ENCODE measurements at places on chromosomes 5 and 9. TPM values are rescaled to one million over a fixed set of nuclear protein-coding genes. Genes with fewer than 3 reads are reported as not detected.

DNA sequence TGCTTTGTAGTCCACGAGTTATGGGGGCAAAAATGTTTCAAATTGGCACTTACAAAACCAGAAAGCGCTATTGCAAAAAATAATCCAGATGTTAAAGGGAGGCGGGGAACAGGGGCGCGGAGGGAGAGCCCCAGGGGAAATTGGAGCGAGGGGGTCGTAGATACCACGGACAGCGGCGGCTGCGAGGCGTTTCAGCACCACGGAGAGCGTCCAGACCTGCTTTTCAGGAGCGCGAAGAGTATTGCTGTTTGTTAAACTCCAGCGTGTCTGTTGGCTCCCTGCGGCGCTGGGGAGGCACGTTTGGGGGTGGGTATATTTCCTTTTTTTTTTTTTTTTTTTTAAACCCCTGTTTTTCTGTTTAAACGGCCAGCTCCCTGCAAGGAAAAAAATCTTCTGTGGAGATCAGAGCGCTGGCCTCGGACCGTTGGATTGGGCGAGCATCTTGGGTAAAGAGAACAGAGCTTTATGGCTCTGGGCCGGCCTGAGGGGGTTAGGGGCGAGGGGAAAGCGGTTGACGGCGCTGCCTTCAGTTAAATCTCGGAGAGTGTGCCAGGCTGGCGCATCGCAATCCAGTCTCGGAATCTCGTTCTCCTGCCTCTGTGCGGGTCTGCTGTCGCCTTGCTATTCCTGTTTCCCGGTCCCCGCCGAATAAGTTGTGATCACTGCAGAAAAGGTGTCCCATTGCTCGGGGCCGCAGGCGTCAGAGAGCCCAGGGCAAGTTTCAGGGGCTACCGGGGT is at the start of gene GLRA1:
Gene GLRA1, minus strand, starts transcription at position 288 of the 738 bp plus-strand sequence. CDS start 302 bp downstream, outside the sequence.
- peak; percentile 65 for DNase-seq

- DNase-seq, result no peak
Measured at GRCh38 chr9:86767373-86767772, 179.9 kb downstream of the GAS1 start.

DNA sequence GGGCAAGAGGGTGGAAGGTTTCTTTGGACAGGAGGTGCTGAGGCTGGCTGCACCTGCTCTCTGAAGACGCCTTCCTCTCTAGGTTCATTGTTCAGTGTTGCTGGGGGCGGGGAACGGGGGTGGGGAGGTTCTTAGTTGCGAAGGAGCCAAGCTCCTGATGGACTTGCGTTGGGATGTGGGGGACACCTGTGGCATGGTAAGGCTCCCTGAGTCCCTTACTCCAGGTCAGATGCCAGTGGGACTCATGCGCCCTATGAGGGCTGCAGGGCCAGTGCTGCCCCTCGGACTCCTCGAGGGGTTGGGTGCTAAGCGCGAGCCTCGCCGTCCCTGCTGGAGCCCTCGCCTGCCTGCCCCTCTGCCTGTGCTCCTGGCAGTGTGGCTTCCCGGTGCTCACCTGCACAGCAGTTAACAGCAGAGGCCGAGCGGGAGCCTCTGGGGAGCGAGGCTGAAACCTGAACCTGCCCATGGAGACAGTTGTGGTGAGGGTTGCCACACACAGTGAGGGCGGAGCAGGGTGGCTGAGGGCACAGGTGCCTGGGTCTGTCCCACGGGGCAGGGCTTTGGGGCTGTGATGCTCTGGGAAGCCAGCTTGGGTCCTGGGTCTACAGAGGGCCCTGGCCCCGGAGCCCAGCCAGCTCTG is 5.5 kb downstream of the RNU6ATAC start:
- no peak for DNase-seq

ESM1 gene
- total RNA-seq, result not detected

- no peak for DNase-seq
Measured at GRCh38 chr9:24451346-24451745, 94.4 kb downstream of the IZUMO3 start.

- DNase-seq, result no peak
Measured at GRCh38 chr5:168482361-168482760, 3.9 kb upstream of the RARS1 start.

DNA sequence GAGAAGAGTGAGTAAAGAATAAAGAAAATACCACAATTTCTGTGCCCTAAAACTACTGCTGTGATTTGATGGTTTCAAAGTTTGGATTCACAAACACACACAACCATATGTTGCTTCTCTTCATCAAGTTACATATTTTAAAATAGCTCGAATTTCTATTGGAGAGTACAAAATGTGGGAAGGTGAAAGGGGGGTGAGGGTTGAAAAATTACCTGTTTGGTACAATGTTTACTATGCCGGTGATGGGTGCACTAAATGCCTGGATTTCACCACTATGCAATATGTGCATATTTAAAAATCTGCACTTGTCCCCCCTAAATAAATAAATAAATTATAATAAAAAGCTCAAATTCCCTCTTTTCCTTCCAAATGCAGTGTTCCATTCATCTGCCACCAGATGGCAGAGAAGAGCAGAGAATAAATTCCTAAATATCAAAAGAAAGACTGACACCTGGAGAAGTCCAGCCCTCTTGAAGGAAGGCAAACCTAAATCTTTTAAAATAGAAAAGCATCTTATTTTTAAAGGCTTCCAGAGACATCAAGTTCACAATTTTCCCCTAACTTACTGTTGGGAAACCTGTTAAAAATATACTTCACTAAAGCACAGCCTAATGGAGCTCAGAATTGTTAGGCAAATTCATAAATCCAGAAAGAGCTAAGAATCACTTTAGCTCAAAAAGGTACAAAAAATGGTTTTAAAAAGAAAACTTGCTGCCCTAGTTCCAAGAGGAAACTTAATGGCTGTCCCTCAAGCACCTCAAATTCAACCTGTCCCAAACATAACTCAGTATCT is 24.8 kb upstream of the HNRNPA0 start:
- peak; percentile 12 for DNase-seq

DNA sequence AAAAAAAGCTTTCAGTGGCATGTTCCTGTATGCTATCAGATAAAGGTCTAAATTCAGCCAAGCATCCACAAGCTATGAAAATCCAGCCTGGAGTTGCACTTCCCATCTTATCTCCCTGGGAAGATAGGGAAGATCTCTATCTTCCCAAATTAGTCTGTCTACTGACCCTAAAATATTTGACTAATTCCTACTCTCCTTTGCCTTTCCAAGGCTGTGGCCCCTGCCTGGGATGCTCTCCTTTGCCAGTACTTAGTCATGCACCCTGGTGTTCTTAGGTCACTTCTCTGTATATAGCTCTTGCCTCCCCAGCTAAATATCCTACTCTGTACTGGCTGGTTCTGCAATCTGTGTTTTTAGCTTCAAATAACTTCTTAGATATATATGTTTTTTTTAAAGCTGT is 44.0 kb upstream of the PLPP1 start:
- no peak for DNase-seq

STPG3 gene
- not detected for total RNA-seq
